Left lobe of liver (tissue), 2 donors: ENCODE measurements at places on chromosomes 1 and 21. TPM values are rescaled to one million over a fixed set of nuclear protein-coding genes. Genes with fewer than 3 reads are reported as not detected.

DNA sequence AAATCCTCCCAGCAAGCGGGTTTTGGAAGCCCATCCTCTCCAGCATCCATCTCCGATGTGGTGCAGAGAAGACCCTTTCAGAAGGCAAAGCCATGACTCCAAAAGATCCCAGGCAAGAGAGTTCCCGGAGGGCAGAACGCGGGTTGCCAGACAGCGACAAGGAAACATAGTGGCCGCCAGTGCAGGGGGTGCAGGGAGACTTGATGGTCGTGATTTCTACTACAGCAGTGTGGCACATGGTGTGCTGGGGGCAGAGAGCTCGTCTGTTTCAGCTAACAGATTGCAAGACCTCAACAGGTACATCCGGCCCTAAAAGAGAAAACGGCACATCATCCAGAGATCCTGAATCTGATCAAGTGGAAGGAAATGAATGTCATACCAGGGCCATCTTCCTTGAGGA, 74.3 kb downstream of the HLCS start:
- DNase-seq: no peak

DNA sequence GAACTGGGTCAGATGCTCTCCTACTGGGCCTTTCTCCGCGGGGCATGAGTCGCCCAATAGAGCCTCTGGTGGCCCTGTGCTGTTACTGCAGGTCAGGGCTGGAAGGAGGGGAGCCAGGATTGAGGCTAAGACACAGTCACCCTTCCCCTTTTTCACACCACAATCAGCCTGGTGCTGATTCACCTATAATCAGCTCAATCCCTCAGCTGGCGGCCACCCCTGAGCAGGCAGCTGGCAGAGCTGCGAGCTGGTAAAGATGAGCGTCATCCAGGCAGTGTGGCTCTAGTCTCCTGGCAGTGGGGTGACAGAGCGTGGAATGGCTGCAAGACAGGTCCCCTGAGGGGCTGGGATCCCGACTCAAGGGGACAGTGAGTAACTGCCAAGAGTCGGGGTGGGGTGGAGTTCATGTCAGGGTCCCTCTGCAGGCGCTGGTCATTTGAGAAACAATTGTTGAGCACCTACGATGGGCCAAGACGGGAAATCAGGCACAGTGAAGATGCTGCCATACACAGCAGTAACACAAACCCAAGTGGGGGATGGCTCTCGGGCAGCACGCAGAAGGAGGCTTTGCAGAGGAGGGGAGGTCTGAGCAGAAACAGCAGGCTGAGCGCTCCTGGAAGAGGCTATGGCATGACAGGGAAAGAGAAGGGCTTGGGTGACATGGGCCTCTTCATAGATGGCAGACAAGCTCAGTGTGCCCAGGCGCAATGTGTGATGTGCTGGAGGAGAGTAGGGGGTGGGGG, 21.8 kb downstream of the ATF3 start:
- DNase-seq: peak; percentile 58

DNA sequence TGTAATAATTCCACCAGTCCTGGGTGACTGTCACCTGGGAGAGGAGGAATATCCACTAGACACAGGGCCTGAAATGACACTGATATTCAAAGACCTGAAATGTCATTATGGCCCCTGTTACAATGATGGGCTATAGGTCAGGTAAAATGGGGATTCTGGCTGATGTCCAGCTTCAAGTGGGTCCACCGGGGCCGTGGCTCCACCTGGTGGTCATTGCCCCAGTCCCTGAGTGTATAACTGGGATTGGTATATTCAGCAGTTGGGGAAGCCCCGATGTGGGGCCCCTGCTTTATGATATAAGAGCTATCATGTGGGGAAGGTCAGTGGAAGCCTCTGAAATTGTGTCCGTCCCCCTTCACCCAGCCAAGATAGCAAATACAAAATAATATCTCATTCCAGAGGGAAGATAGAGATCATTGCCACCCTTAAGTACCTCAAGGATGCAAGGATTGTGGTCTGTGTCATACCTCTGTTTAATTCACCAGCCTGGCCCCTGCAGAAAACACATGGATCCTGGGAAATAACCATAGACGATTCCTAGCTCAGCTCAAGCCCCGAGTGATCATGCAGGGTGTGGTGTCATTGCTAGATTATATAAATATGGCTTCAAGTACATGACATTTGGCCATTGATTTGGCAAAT, 19.4 kb downstream of the PLEKHO1 start:
- DNase-seq: peak; percentile 61

DNA sequence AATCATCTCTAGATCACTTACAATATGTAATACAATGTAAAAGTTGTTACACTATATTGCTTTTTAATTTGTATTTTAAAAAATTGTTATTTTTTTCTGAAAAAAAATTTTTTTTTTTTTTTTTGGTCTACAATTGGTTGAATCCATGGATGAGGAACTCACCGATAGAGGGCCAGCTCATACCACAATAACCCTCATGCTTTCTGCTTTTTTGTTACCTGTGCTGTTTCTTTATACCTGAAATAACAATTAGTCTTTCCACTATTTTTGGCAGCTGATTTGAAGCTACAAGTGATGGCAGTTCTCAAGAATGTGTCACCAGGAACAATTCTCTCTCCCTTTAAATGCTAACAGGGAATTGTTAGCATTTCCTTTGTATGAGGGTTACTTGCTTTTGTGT, 12.0 kb downstream of the SMG7 start:
- DNase-seq: no peak

Gene CNTN2
- 0.13 TPM for total RNA-seq

- peak; percentile 52 for DNase-seq
Measured at GRCh38 chr1:202671399-202671798, 38.9 kb downstream of the SYT2 start.

Gene SLAMF7
- total RNA-seq: 0.68 TPM

DNA sequence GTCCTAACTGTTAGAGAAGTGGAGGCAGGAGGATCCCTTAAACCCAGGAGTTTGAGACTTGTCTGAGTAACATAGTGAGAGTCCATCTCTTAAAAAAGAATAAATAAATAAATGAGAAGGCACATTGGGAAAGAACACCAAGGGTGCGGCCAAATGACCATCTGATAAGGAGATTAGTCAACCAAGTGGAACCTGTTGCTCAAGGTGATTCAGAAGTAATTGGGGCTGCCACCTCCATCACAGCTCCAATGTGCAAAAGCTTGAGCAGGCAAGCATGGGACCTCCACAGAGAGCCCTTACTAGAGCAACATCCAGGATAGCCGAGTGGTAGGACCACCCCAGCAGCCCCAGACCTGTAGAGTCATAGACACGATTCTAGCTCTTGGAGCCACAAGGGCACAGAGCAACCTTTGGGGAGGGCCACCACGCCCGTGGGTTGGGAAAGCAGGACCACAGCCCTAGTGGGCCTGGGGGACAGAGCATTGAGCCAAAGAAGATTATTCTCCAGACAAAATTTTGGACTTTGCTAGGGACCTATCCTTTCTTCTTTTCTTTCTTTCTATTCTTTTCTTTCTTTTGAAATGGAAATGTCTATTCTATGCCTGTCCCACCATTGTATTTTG, 40.9 kb downstream of the KCNK1 start:
- DNase-seq: peak; percentile 48

Gene ACTL8
- total RNA-seq: not detected
